ENCODE measurements at places on chromosomes 12 and 14.

GRCh38 chr12:25152055-25152454, 42.9 kb downstream of the DNAI7 start:
- no peak for DNase-seq

DNA sequence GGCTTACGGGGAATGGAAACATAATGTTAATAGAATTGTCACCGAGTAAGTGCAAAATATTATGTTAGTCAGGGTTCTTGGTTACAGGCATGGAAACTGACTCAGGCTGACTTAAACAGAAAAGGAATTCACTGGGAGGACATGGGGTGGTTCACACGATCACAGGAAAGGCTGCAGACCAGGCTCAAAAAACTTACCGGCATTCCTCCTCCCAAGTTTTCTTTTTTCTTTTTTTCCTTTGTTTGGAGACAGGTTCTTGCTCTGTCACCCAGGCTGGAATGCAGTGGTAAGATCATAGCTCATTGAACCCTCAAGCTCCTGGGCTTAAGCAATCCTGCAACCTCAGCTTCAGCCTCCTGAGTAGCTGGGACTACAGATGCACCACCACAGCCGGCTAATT, 11.9 kb upstream of the UBE2N start:
- DNase-seq = no peak

DNA sequence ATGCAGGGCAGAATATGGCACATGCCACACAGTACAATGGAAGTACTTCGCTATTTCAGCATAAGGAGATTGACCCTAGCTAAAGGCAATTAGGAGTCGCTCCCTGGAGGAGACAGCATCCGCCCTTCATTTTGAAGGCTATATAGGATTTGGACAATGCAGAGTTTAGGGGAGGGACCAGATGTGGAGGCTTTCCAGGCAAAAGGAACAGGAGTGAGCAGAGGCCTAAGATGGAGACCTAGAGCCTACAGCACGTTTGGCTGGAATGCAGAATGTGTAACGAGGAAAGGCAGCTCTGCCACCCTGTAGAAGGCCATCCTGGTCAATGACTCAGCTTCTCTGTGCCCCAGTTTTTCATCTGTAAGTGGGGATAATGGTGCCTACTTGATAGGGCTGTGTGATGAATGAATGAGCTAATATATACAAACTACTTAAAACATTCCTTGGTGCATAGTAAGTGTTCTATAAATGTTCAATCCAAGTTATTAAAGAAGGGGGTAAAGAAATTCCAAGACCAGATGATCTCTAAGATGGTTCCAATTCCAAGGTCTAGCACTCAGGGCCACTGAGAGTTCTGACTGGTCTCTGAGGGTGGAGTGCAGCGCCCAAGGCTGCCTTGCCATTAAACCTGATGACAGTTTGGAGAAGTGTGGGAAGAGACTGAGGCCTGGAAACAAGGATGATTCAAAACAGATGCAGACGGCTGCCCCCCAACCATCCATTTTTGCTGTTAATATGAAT, 54.3 kb upstream of the FRMD6 start:
- DNase-seq = no peak

- DNase-seq = no peak
These were observed 69.4 kb upstream of the ACTN1 start for GRCh38 chr14:69048456-69048855.

DNA sequence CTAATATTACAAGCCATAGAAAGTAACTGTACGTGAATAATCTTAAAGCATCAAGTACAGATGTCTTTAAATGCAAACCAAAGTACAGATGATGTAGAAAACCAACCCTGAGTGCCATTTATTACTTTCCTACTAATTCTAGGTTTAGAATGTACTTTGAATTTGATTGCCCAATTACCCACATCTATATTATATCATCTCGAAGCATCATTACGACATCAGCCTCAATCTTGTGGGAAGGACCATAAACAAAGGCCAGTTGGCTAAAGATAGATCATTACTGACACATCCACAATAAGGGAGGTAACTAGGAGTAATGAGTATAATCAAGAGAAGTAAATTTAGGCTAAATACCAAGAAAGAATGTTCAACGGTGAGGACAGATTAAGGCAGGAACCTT, 478.9 kb downstream of the BCAT1 start:
- no peak for DNase-seq

DNA sequence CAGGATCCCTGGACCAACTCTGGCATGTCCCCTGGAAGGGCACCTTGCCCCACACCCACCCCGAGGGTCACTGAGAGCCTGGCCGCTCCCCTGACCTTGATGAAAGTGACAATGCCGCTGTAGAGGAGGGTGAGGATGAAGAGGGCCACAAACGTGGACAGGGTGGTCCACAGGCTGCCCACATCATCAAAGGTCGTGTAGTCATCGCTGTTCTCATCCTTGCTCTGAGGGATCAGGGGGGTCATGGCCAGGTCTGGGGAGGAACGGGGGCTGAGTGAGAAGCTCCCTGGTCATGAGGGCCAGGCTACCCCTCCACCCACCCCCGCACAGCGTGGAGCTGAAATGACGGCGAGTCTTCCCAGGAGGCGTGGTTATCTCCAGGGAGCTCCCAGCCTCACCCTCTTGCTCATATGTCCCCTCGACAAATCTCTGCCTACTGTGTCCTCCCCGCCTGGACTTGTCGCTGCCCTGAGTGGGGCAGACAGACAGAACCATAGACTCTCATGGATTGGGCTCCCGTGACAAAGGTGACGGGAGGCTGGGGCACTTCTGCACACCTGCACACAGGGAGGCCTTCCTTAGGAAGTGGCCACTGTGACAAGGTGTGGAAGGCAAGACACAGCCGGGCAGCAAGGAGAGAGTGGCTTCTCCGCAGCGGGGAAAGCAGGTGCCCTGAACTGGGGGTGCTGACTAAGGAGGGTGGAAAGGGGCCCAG, 311.1 kb downstream of the TMEM121 start:
- no peak for DNase-seq

Measured in stimulated activated CD4-positive, alpha-beta T cell treated with anti-CD3 and anti-CD28 coated beads, Interleukin-4, amount 100 ng/mL, for 4 hours (primary cell).